ENCODE measurements at places on chromosomes 3 and 15. TPM values are rescaled to one million over a fixed set of nuclear protein-coding genes. Genes with fewer than 3 reads are reported as not detected.

The MFN1 gene
- 35.1 TPM for total RNA-seq

The RFT1 gene
- total RNA-seq: 45.1 TPM

DNA sequence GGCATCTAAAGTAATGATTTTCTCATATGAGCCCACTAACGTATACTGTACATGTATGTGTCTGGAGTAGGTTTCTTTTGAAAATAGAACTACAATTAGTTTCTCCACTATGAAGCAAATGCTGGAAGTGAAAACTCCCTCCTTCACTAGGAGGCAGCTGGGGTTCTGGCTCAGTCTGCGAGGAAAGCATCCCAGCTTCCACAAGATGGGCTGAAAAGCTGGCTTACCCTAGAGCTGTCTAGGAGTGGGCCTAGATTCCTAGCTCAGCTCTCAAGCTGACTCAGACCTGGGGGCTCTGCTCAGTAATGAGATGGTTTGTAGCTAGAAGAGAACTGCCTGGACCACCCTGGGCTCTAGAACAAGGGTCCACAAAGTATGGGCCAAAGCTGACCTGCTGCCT, 268.3 kb downstream of the THRB start:
- DNase-seq: no peak

DNA sequence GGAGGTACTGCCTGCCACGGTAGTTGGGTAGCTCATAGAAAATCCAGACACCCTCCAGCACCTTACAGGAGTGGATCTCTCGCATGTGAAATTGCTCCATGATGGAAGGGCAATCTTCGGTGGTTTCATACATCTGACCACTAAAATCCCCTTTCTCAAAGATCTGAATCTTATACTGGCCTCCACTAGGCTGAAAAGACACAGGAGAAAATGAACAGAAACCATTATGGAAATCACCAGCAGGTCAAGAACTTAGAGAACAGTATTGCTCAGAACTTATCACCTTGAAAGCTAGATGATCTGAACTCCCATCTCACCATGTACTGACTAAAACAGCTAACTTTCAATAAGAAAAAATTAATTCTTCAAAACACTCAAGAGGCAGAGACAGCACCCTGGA, 5.4 kb downstream of the CRYGS start:
- no peak for DNase-seq

- DNase-seq: no peak
Observed at GRCh38 chr3:166433060-166433459, 595.8 kb upstream of the BCHE start.

- DNase-seq: no peak
Observed at GRCh38 chr15:67186688-67187087, 67.8 kb downstream of the AAGAB start.

Data from activated T-cell treated with anti-CD3 and anti-CD28 coated beads, Interleukin-2, amount 50 U/mL, for 4 hours (primary cell).